ENCODE measurements at places on chromosomes 1 and 21. TPM values are rescaled to one million over a fixed set of nuclear protein-coding genes. Genes with fewer than 3 reads are reported as not detected.

The MEF2D gene
- 8.3 TPM for total RNA-seq

DNA sequence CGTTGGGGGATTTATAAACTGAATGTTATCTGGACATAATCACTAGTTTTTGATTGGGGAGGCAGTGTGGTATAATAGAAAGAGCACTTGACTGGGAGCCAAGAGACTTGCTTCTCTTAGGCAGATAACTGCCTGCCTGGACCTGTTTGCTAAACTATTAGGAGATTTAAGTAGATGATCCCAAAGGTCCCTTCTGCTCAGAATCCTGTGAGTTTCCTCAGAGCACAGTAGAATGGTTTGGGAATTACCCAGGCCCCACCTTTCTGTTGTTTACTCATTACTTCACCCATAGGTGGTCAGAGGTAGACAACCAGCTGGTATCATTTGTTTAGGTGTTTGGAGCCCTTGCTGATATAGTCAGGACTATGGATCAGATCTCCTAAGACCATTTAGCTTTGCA, 10.3 kb upstream of the PODN start:
- DNase-seq, result no peak

DNA sequence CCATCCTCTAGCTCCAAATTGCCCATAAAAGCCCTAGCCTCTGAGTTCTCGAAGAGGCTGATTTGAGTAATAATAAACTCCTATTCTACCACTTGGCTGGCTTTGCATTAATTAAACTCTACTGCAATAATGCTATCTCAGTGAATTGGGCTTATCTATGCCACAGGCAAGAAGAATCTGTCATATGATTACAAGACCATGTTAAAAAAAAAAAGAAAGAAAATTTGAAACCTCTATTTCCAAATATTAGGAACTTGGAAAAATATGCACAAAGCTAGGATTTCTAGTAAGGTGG, 27.6 kb upstream of the SGIP1 start:
- no peak for DNase-seq

GRCh38 chr1:176222196-176222595, 15.1 kb upstream of the COP1 start:
- no peak for DNase-seq

- no peak for DNase-seq
Observed at GRCh38 chr1:2505461-2505994, 20.9 kb downstream of the PANK4 start.

All from thymus (tissue), 14 donors.